ENCODE measurements at places on chromosomes 6 and 20.
A peak's percentile ranks its signal among the peaks of the same experiment; 100 is the strongest.

- DNase-seq = no peak
These were observed 32.8 kb upstream of the HBS1L start for GRCh38 chr6:135087403-135087802.

GRCh38 chr6:64252256-64252655 lies 616.7 kb downstream of the PHF3 start:
- no peak for DNase-seq

- DNase-seq = no peak
These were observed 90.0 kb upstream of the BACH2 start for GRCh38 chr6:90386399-90387382.

- DNase-seq = no peak
These were observed 6.2 kb downstream of the CSTL1 start for GRCh38 chr20:23445596-23446217.

DNA sequence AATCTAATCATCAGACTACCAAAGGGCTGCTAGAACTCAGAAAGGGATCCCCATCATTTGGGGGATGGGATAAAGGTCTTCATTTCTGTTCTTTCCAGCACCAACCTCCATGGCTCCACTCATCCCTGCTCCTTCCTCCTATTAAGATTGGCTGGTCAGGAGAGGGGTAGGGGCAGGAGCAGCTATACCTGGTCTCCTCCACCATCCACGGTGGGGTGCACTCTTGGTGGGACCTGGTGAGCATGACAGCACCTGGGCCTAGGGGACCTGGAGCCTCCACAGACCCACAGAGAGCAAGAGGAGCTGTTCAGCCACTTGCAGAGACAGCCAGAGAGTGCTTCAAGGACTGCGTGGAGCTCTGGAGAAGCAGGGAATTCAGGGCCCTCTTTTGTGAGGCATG lies 6.1 kb upstream of the ULBP2 start:
- no peak for DNase-seq

- DNase-seq = no peak
These were observed 24.6 kb downstream of the MLIP start for GRCh38 chr6:54135665-54136369.

DNA sequence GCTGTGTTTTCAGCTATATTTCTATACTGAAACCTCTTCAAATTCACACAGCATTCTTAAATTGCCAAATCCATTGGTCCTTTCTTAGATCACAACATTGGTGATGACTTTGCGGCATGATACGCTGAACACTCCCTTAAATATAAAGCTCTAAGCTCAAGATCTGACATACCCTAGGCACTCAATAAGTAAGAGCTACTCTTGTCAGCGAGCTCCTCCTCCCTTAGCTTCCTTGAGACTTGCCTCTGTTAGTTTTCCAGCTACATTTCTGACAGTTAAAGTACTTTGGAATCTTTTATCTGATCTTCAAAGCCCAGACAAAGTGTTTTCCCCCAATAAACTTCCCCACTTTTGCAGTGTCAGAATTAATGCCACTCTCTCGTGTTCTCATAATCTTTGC lies 117.0 kb downstream of the HIVEP2 start:
- DNase-seq = no peak

- no peak for DNase-seq
These were observed 11.9 kb upstream of the ME1 start for GRCh38 chr6:83442752-83443151.

DNA sequence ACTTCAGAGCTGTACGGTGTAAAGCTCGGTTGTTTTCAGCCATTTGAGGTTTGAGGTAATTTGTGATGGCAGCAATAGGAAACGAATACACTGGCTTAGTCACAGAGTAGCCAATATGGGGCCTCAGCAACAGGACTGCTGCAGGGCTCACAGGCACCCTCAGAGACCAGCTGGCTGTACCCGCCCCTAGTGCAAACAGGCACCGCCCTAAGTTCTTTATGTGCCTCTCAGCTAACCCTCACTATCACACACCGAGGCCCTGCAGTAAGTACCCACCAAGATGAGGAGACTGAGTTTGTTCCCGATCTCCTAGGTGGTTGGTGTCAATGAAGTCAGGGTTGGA lies 11.2 kb upstream of the SERPINB9 start:
- DNase-seq = no peak

GRCh38 chr6:66238851-66239250 lies 531.8 kb upstream of the EYS start:
- no peak for DNase-seq

- DNase-seq = no peak
These were observed 27.2 kb upstream of the EFHC1 start for GRCh38 chr6:52392944-52393343.

DNA sequence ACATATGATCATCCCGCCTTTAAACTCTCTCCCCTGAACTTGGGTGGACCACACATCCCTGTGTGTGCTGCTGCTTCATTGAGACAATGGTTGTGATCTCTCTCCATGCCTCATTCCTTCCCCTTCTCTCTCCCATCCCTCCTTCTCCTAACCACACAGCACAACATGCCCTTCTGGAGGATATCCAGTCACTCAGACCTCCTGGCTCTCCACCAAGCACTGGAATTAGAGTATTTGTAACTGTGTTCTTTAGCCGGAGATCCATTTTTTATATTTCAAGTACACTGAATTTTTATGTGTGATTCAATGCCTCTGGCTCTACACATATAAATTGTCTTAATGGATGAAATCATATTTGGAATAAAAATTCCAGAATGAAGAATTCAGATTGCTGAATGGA lies 287.4 kb downstream of the EYA4 start:
- no peak for DNase-seq

DNA sequence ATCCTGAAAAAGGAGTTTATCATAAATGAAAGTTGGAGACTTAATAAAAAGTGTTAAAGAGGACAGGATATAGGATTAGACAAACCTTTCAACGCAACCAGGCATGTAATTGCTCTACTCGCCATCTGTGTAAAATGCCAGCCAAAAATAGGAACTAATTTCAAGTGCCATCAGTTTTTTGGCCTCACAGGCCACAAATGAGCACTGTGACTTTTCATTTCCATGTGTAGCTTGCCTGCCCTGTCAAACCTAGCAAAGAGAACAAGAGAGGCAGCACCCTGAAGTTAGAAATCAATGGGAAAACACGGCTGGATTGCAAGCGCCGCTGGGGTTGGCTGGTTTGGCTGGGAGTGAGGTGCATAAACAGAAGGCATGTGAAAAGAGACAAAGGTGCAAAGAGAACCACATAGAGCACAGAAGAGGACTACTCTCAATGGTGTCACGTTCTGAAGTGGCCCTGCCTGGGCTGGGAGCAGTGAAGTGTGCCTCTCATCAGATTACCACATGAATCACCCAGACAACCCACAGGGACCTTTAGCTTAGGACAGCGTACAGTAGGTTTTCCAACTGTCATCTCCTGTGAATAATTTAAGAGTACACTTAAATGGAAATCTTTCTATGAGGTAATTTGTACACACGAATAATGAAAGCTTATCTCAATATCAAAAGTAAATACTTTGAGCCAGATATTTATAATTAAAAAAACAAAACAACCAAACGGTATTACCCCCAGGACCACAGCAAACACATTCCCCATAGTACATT lies 78.0 kb upstream of the NHSL1 start:
- no peak for DNase-seq

DNA sequence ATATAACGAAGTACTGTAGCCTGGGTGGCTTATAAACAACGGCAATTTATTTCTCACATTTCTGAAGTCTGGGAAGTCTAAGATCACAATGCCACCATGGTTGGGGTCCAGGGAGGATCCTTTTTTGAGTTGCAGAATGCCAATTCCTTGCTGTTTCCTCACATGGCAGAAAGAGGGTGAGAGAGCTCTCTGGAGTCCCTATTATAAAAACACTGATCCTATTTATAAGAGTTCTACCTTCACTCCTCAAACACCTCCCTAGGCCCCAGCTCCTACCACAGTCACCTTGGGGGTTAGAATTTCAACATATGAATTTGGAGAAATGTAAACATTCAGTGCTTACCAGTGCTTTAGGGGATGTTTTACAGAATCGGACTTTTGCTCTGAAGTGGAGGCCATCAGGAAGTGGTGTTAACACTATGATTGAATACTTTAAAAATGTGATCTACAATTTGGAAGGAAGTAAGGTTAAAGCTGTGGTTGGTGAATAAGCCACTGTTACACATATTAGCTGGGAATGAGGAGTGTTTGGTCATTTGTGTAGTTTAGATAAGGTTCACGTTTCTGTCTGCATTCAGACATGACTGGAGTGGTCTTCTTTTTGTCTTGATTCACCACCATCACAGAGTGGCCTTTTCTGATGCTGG lies 79.9 kb upstream of the SPTLC3 start:
- no peak for DNase-seq

GRCh38 chr20:3162080-3162611 lies 2.5 kb upstream of the FASTKD5 start:
- no peak for DNase-seq

DNA sequence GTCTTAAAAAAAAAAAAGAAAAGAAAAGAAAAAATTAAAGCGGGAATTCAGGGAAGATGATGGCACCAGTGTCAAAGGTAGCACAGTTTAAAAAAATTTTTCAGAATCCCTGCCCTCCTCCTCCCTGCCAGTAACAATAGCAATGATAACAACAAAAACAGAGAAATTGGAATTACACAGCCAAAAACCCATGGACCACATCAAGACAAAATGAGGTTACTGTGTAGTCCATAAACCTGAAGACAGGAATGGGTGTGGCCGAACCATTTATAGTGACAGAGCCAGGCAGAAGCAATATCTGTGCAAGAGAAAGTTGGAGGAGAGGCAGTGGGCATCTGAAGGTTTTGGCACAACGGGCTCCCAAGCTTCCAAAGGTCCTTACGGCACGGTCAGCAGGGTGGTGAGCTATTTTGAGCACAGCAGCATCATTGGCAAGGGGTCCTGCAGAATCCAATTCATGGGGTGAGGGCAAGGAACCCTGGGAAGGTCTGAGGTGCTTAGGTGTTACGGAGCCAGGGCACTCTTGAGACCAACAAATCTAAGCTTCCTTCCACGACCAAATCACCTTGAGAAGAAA lies 202.3 kb downstream of the GMPR start:
- DNase-seq = no peak

- no peak for DNase-seq
These were observed 23.9 kb downstream of the CLDN20 start for GRCh38 chr6:155287762-155288161.

DNA sequence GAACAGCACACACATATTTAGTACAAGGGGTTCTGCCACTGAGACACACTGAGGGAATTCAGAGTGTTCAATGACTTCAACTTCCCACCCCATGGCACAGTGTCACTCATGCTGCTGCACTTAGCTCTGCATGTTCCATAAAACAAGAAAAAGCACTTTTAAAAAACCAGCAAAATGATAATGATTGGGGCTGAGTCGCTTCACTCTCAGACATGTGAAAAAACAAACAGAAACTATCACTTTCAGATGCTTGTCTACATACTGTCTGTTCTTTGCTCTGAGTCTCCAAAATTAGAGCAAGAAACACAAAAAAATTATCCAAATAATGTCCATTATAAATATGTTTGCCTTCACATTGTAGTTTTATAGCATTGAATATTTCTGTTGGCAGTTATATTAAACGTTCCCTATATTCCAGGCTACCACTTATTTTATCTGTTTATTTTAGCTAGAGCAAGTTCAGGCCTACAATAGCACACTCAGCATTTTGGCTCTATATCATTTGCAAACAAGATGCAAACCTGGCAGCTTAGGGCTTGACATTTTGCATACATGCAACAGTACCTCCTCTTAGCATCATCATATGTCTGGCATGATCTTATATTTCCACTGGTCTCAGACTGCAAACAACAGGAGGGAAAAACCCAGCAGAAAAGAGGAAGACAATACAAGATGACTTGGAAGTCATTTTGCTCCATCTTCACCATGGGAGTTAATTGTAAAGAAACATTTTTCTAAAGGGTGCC lies 398.8 kb downstream of the HACE1 start:
- DNase-seq = no peak

DNA sequence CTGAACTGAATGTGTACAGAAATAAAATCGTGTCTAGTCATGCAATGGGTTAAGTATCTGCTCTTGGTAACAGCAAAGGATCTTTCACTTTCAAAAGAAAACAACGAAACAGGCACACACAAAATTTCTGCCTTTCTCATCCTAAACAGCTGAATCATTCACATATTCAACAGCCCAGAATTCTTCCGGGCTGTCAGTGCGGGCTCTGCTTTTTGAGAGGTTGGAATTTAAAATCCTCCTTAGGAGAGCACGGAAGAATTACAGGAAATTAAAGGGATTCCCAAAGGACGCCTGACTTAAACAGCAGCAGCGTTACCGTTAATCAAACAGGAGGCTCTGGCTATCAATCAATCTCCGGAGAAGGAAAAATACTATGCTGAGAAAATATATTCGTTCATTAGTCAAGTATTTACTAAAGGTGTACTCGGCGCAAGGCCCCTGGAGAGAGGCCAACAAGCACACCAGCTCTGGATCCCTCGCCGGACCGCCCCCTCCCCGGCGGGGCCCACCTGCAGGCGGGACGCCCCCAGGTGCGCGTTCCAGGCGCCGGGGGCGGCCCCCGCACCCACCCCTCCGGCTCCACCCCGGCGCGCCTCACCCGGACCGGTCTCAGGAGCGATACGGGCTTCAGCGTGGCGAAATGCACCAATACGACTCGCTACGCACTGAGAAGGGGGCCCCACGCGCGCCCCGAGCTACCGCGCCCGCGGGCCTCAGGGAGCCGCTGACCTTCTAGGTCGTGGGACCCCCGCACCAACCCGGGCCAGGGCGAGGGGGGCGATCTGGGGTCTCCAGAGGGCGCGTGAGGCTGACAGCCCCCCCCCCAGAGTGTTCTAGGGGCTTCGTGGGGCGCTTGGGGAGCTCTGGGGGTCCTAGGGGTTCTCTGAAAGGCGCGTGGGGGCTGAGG lies 1.0 kb downstream of the NAPB start:
- peak; percentile 40 for DNase-seq

GRCh38 chr20:327186-328026 lies 2.1 kb downstream of the SOX12 start:
- DNase-seq = peak; percentile 81

- no peak for DNase-seq
These were observed 236.5 kb upstream of the AFDN start for GRCh38 chr6:167590193-167590592.

- DNase-seq = no peak
These were observed 279.7 kb downstream of the ZFAND3 start for GRCh38 chr6:38099221-38099620.

- DNase-seq = no peak
These were observed 191.4 kb upstream of the FAM83B start for GRCh38 chr6:54655162-54655561.

DNA sequence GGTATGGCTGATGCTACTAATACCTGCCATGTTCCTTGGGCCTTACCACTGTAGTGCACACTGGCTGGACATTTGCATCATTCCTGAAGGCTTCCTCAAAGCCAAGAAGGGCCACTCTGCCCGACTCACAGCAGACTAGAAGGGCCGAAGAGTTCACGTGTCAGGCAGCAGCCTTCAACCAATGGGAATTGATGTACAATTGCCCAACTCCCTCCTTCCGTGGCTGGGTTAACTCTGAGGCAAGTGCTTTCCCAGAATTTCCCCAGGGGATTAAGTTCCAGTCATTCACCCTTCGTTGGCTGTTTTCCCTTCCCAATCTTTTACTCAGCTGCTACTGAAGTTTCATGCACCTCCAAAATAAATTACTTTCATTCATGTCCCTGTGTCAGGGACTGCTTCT lies 29.8 kb downstream of the PSMB9 start:
- peak; percentile 2 for DNase-seq
